ENCODE measurements at places on chromosomes 5 and 9. TPM values are rescaled to one million over a fixed set of nuclear protein-coding genes. Genes with fewer than 3 reads are reported as not detected.

GRCh38 chr9:136625101-136626065, 37.3 kb upstream of the EGFL7 start:
- DNase-seq: no peak

The ARHGEF39 gene
- 1.2 TPM for total RNA-seq

GRCh38 chr9:7341571-7341970, 458.0 kb downstream of the DMAC1 start:
- no peak for DNase-seq

- DNase-seq: no peak
Observed at GRCh38 chr5:174454464-174454863, 269.9 kb upstream of the MSX2 start.

GRCh38 chr5:83048277-83048676, 28.9 kb downstream of the TMEM167A start:
- peak; percentile 29 for DNase-seq

GRCh38 chr5:73654819-73655318, 28.9 kb downstream of the ARHGEF28 start:
- DNase-seq: no peak
